NCI-H1105 treated with DMSO at 0.1 percent for 48 hours (cell line): ENCODE measurements at places on chromosomes 1 and 21.
A peak's percentile ranks its signal among the peaks of the same experiment; 100 is the strongest.

- DNase-seq: no peak
Measured at GRCh38 chr1:23039308-23039826, 20.1 kb downstream of the KDM1A start.

GRCh38 chr1:171743081-171743870 lies 1.4 kb upstream of the VAMP4 start:
- DNase-seq: no peak

DNA sequence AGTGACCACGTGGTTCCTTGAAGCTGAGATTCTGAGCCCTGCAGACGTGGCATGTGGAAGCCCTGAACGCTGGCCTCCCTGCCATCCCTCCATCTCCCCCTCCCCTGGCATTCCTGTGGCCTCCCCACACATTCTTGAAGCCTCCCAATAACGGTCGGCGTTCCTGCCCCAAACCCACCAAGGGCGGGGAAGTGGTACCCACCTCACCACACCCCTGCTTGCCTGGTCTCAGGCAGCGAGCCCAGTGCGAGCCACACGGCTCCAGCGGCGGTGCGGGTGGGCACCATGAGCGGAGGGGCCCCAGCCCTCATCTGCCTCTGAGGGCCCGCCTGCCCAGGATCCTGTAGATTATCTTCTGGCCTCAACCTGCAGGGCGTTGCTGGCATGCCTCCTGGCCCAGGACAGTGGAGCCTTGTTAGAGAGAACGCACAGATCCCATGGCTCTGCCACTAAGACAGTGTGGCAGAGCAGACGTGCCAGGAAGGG lies 20.6 kb upstream of the PRELP start:
- DNase-seq: no peak

DNA sequence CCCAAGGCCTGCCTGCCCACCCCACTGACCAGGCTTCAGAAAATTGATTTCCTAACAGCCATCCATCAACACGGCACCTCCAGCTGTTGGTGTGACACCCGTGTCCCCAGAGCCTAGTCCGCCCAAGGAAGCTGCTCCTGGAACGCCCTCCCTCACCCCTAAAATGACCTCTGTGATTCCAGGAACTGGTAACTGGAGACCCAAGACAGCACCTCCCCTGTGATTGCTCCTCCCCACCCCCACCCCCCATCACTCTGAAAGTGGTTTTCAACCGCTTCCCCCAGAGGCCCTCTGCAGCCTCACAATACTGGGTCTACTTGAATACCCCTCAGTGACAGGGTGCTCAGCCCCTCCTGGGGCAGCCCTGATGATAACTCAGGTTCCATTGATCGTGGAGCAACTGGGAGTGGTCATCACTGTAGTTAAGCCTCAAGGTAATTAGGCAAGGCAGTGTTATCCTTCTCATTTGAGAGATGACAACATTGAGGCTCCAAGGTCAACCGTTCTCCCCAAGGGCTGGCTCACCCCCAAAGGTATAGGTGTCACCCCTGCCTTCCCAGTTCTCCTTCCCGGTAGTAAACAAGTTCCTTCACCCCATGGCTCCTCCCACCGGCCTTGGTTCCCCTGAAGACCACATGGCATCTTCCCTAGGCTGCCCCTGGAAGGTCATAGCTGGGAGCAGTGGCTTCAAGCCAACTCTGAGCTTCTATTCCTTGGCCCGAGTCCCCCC lies 52.0 kb downstream of the TAS1R2 start:
- DNase-seq: no peak

DNA sequence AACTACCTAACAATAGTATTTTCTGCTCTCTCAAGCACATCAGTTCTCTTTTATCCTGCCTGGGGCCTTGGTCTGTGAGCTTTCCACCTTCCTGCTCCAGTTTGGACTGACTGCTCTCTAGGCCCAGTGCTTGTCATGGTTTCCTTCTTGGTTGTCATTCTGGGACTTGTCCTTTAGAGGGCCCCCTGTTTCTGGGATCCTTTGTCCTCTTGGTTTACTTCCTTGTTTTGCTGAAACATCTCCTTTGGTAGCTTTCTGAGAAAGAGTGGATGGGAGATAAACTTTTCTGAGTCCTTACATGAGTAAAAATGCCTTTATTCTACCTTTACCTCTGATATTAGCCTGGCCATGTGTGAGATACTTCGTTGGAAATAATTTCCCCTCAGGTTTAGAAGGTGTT lies 4.7 kb downstream of the SLC1A7 start:
- peak; percentile 2 for DNase-seq

GRCh38 chr1:151519667-151520066 lies 8.5 kb downstream of the CGN start:
- no peak for DNase-seq

- DNase-seq: no peak
Measured at GRCh38 chr1:203858055-203858454, 3.3 kb upstream of the SNRPE start.

DNA sequence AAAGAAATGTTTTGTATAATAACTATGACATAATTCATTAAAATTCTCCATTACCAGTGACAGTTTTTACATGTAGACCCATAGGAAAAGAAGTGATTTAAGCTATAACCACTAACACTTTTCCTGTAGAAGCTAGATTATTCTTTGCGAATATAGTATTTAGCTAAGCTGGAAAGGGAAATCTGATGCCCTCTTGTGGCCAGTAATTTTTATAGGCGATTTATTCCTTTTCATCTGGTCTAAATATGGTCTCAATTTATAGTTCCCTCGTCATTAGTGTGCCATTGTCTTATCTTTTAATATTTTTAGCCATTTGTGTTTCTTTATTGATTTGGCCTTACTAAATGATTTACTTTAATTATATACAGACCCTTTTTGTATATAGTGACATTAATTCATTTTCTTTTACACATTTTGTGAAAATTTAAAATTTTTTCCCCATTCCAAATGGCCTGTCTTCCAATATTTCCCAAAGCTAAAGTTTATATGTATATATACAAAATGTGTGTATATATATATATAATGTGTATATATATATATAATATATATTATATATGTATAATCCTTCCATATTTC lies 26.7 kb downstream of the BTG3 start:
- peak; percentile 67 for DNase-seq

DNA sequence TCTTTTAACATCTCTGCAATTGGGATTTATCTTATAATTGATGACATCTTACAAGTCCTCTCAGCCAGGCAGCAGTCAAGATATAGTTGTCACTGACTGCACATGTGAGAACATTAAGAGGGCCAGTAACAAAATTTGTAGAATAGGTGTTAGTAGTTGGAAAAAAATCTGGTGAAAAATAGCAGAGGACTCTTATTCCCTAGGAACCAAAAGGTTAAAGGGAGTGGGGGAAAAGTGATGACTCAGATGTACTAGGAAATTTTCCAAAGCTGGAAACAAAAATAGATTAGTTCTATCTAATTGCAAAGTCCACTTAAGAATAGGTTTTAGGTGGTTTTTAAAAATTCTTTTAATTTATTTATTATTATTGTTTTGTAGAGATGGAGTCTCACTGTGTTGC lies 3.6 kb downstream of the NUP210L start:
- no peak for DNase-seq

DNA sequence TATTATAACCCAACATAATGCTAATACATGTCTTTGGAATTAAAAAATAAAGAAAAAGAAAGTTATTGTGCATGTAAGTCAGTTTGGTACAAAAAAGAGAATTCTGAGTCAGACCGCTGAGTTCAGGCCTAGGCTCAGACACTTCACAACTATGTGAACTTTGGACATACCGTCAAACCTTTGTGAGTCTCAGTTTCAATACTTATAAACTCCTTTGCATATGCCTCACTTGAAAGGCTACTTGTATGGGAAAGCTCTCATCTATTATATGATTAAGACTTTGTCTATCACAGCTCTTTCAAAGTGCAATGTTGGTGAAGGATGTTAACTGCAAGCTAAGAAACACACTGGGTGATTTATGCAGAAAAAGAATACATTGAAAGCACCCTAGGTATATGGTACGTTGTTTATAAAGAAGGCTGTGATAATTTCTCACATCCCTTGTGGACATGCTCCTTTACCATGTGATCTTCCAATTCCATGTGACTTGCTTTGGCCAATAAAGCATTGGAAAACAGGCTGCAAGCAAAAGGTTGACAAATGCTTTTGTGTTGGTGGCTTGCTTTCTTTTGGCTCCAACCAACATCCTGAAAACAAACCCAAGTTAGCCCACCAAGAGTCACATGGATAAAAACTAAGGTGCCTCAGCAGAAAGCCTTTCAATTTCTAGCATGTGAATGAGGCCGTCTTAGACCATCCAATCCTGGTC lies 49.6 kb downstream of the INTS7 start:
- DNase-seq: no peak

DNA sequence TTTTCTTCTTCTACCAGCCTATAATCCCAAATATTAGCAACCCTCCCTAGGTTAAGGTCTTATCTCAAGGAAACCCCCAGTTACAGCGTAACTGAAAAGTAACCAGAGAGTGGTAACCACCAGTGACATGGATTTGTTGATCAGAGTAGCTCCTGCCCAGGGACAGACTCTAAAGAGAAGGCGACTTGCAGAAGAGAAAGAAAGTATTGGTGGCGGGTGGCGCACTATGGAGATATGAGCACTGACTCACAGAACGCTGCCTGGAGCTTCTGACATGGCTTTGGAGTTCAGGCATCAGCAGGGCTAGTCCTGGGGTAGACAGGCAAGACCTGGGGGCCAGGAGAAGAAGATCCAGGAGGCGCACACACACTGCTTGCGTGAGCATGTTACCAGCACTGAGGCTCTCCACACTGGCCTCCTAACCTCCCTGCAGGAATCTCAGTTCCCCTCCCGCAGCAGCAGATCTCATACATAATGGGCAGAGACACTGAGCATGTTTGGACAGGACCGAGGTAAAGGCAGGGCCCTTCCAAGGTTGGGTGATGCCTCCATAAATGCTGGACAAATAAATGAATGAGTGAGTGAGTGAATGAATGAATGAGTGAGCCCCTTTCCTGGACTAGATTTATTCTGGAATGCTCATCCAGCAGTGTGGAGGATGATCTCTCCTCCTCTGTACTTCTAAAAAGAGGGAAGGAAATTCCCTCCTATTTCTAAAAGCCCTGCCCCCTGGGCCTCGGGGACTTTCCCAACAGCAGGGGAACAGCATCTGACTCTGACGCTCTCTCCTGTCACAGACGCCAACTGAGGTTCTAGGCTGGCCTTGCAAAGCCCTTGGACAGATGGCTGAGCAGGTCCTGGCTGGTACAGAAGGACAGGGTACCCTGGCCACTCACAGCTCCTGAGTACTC lies 175.5 kb downstream of the CLIC6 start:
- no peak for DNase-seq

DNA sequence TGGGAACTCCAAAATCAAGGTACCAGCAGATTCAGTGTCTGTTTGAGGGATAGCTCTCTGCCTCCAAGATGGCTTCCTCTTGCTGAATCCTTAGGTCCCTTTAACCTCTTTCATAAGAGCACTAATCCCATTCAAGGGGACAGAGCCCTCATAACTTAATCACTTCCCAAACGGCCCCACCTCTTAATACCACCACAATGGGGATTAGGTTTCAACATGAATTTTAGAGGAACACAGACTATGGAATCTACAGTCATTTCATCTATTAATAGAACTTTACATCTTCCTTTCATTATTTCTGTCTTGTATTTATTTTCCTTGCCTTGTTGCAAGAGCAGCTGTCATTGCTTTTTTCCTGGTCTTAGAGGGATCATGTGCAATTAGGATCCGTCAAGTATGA lies 30.3 kb downstream of the HOOK1 start:
- no peak for DNase-seq

- no peak for DNase-seq
Measured at GRCh38 chr1:23563003-23563402, 3.7 kb upstream of the ID3 start.

DNA sequence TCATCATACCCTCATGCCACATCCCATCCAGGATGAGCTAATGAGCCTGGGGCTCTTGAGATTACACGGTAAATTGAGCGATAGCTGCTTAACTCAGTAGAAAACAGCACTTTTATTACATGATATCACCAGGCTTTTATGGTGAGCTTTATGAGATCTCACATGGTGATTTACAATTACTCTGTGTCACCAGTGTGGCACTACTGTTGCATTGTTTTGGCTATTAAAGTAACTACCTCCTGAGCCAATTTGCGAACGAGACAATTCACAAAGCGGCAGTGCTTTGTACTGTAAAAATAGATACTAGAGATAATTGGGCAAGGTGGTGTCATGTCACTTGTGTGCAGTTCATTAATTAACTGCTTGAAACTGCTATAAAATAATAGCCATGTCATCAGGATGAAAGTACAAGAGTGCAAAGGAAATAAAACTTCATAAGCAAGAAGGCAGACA lies 767.7 kb upstream of the ADGRL2 start:
- peak; percentile 95 for DNase-seq

GRCh38 chr1:23567996-23568607 lies 8.8 kb upstream of the ID3 start:
- no peak for DNase-seq

DNA sequence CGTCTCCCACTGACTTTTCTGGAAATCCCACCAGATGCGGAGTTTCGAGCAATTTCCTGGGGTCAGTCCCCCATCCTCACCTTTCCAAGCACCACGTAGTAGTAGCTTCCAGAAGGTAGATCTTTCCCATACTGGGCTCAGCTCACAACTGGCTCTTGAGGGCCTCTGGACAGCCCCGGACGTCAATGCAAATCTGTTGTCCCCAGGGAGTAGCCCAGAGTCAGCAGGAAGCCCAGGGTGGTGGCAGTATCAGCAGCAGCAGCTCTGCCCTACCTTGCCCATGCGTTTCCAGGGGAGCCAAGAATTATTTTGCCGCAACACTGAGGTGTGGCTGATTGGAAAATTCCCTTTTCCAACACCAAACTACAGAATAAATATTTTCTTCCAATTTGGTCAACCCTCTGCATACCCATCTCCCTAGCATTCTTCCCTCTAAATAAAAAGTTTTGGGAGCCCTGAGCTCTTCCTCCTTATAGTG lies 70.3 kb downstream of the CD46 start:
- DNase-seq: no peak

- DNase-seq: no peak
Measured at GRCh38 chr1:9871707-9872425, 38.2 kb downstream of the CTNNBIP1 start.

DNA sequence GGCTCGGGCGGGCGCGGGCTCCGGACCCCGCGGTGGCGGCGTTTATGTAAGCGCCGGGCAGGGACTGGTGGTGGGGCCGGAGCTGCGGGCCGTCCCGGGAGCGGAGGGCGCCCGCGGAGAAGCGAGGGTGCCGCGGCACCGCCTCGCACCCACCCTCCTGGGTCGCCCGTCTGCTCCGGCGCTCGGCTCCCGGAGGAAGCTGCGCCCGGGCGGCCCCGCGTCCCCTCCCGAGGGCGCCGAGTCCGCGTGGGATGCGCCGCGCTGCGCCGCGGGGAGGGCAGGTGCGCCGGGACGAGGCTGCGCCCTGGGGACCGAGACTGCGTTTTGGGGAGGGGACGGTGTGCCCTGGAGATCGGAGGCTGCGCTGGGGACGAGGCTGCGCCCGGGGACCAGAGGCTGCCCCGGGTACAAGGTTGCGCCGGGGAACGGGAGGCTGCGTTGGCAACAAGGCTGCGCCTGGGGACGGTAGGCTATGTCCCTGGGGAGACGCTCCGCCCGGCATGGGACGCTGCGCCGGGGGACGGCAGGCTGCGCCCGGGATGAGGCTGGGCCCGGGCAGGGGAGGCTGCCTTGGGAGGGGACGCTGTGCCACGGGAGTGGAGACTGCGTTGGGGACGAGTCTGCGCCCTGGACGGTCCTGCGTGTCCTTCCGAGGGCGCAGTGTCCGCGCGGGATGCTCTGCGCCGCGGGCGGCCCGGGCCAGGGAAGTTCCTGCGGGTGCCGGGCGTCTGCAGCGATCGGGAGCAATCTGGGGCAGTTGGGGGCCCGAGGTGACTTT lies 627 bp downstream of the ADARB1 start:
- DNase-seq: peak; percentile 16
